Fibroblast of upper back skin (primary cell): ENCODE measurements at places on chromosomes 16 and 17.

- DNase-seq = no peak
Observed at GRCh38 chr16:30359871-30360170, 4.7 kb upstream of the CD2BP2 start.

- no peak for DNase-seq
Observed at GRCh38 chr16:72704746-72705372, 343.1 kb downstream of the ZFHX3 start.

DNA sequence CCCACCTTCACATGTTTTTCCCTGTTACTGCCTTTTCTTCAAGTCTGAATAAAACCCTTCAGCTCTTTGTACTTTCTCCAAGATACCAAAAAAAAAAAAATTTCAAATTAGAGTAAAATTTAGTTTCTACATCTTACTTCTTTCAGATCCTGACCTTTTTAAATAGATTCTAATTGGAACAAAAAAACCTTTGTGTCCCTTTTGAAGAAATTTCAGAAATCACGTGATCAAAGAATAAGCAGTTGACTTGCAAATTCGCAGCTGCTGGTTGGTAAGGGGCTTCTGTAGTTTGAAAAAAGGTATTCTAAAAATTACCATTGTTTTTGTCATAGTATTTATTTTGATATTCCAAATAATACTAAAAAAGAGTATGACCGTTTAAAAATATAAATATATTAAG, 71.7 kb downstream of the CDC27 start:
- DNase-seq = no peak

DNA sequence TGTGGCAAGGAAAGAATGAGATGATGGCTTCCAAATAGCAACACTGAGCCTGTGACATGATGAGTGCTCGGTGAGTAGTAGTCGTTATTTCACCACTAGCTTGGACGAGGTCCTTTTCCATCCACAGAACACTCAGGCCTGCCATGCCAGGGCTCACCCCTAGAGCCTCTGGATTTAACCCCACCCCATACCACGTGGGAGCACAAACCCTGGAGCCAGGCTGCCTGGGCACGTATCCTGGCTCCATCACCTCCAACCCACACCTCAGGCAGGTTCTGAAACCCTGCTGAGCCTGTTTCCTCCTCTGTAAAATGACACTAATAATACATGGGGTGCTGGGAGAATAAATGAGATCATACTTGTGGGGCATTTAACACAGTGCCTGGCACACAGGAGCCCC, 192.4 kb downstream of the KATNIP start:
- DNase-seq = no peak

DNA sequence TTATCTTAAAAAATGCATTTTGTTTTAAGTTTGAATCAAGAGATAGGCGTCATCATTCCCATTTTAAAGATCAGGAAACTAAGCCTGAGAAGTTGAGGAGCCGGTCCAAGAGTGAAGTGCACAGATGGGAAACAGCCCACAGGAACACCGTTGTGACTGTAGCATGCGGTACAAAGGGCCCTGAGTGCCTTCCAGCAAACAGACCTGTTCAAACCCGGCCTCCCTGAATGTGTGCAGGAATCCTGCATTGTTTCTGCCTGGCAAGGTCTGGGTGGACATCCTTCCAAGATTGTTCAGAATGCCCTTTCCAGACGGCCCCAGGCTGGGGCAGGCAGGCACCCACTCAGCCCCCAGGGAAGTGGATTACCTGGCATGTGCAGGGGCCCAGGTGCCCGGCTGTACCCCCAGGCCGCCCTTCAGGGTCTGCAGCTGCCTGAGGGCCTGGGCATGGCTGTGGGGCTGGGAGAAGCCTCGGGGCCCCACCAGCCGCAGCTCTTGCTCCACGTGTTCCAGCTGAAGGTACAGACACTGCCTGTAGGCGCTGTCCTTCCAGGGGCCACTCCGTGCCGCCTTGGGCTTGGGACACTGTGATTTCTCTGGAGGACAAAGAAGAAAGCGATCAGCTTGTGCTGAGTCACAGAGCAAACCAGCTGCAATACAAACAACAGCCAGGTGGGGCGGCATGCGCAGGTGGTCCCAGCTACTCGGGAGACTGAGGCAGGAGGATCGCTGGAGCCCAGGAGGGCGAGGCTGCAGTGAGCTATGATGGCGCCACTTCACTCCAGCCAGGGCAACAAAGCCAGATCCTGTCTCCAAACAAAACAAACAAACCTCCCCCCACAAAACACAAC, 45.0 kb upstream of the GCSH start:
- no peak for DNase-seq

- no peak for DNase-seq
Observed at GRCh38 chr17:60077672-60078519, 825 bp downstream of the HEATR6 start.

- DNase-seq = no peak
Observed at GRCh38 chr16:78094166-78094565, 5.3 kb upstream of the WWOX start.

GRCh38 chr17:15341385-15341849, at the start of gene TEKT3:
Gene TEKT3 (minus strand): TSS chr17:15341597. CDS start chr17:15331585, 10,012 bp downstream.
- peak; percentile 65 for DNase-seq

- DNase-seq = no peak
Observed at GRCh38 chr16:61007694-61008093, 1028.5 kb downstream of the CDH8 start.

GRCh38 chr17:50108556-50108955, 13.4 kb downstream of the PDK2 start:
- DNase-seq = no peak

DNA sequence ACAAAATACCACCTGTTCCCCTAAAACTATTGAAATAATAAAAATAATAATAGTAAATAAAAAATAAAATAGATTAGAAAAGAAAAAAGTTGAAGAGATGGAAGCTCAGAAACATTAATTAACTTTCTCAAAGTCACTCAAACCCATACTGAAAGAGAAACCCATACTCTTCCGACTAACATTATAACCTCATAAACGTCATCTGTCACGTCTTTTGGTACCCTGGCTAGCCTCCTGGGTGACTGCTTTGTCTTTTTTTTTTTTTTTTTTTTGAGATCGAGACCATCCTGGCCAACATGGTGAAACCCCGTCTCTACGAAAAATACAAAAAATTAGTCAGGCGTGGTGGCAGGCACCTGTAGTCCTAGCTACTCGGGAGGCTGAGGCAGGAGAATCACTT, 7.6 kb downstream of the SLFN12L start:
- DNase-seq = no peak

DNA sequence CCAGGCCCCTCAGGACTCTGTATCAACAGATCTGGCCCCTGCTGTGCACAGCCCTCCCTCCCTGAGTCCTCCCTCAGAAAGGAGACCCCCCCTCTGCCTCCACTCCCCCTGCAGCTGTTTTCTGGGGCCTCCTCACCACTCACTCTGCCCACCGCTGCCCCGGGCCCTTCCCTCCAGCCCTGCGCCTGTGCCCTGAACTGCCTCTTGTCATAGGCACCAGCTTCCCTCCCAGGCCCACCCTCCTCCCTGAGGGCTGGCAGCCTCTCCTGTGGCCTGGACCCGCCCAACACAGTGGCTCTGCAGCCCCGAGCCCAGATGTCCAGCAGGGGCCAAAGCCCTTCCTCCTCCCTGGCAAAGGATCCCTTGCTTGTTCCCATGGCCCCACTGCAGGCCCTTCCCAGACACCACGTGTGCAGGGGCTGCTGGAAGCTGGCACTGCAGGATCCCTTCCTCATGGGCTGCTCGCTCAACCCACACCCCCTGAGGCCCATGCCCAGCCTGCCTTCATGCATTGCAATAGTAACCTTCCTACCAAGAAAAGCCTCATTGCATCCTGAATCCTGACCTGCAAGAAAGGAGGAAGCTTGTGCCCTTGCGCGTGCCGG, 25.8 kb downstream of the GNPTG start:
- DNase-seq = no peak

DNA sequence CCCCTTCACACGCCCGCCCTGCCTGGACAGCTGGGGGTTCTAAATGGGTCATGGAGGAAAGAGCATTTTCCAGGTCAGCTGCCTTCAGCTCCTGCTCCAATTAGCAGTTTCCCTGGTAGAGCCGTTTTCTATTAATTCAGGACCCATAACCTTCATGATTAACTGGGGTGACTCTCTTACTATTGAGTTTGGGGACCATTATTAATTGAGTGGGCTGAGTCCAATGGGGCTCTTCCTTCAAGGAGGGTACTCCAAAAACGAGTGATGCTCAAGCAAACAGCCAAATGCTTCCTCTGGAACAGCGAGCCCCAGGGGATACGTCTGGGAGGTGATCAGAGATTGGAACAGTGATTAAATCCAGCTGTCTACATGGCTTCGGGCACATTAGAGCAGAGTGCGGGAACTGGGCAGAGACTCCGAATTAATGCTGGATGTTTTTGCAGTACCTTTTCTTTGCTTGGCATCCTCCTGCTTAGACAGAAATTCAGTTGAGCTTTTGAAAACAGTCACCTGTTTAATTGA, 68.1 kb upstream of the CACNG3 start:
- no peak for DNase-seq

GRCh38 chr16:72875291-72876031, 172.5 kb downstream of the ZFHX3 start:
- no peak for DNase-seq

DNA sequence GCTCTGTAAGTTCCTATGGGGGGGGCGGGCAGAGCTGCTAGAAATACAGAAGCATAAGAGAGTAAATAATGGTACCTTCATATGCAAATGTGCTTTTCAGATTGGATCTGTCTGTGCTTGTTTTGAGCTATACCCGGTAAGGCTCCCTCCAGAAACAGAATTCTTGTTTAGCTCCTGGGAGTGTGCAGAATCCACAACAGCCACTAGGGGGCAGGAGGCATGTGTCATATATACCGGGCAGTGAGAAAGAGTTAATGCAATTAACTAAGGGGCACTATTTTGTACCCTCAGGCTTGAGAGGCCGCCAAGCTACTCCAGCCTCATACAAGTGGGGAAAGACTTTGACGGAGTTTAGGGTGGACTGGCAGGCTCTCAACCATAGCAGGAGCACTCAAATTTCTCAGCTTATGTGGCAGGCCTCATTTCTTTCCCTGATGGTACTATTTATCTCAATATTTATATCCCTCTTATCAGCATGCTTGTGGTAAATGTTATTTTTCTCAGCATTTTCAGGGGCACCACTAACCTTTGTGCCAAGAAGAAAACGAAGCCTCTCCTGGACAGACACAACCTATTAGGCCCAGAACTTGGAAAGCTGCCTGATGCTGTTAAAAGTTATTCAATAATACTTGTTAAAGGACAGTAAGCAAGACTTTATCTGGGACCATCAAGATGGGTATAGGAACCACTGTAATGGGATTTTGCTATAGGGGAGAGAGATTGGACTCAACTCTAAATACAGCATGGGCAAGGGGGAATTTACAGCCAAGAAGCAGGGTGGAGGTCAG, 10.7 kb upstream of the CENPV start:
- DNase-seq = peak; percentile 68

- DNase-seq = peak; percentile 80
Observed at GRCh38 chr17:5557485-5557884, 26.8 kb downstream of the NLRP1 start.

DNA sequence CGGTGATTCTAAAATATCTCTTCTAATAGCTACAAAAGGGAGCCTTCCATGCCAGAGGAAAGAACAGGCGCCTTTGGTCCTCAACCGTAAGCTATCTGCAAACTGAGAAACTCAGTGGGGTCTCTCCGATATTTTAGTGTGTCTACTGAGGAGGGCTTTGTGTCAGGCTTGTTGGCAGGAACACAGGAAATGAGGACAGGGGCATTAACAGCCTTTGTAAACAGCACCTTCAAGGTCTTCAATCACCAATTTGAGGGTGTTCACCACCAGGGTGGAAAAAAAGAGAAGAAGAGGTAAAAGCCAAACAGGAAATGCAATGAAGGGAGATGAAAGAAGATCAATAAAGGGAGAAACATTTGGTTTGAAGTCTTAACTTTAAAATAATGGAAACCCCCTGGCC, 580.1 kb upstream of the SALL1 start:
- DNase-seq = no peak

- DNase-seq = no peak
Observed at GRCh38 chr17:21352221-21352980, 23.8 kb upstream of the KCNJ12 start.

- no peak for DNase-seq
Observed at GRCh38 chr17:42804918-42805367, 6.3 kb downstream of the CNTD1 start.

GRCh38 chr17:4393806-4394205, 27.3 kb upstream of the UBE2G1 start:
- no peak for DNase-seq

- no peak for DNase-seq
Observed at GRCh38 chr17:64008346-64008745, 10.2 kb downstream of the PRR29 start.

GRCh38 chr17:13631529-13631928, 29.8 kb upstream of the HS3ST3A1 start:
- peak; percentile 26 for DNase-seq

DNA sequence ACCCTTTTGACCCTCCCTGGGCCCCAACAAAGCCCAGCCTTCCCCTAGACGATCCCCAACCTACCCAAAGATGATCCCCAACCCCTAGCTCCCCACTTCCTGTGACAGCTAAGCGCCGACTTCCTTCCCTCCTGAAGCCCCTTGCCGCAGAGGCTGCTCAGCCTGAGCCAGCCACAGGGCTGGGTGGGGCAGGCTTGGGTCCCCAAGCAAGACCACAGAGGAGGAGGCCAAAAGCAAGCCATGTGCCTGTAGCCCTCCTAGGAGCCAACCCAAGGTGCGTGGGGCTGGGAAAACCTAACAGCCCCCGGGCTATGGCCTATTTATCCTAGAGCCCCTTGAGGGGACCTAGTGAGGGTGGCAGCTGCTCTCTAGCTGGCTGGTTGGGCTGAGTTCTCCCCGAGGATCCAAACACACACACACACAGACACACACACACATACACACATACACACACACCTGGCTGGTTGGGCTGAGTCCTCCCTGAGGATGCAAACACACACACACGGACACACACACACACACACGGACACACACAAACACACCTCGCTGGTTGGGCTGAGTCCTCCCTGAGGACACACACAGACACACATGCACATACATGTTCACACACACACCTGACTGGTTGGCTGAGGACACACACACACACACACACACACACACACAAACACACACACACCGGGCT, 4.8 kb downstream of the ARRB2 start:
- DNase-seq = no peak

DNA sequence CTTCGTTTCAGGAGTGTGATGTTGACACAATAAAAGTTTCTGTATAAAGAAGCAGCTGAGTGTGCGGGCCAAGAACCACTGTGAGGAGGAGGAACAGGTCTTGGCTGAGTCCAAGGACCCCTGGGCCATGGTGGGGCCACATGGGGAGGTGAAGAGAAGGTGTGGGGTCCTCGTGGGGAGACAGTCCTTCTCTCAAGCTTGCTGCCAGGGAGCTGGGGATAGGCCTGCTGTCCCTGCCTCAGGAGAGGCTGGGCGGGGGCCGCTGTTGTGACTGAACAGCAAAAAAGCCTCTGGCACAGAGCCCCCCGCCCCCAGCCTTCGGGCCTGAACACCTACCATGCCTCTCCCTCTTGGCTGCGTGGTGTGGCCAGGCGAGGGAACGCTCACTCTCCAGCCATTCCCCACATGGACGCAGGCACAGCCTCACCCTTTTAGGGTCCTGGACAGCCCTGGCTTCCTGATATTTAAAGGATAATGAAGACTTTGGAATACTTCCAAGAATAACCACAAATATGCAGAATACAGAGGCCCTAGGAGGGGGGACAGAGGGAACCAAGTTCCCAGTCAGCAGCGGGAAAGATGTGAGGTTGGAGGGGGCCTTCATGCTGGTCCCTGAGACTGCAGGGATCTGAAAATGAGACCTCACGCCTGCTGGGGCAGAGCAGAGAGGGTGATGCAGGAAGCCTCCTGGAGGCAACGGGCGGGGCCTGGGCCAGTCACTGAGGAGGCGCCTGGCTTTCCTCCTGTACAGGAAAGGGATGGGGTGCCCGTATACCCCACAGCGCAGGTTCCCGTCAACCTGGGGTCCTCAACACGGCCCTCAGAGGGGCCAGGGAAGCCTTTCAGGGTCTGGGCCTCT, 100.0 kb upstream of the CREBBP start:
- peak; percentile 92 for DNase-seq
